Cerebellum (tissue), 4 donors: ENCODE measurements at places on chromosomes 5 and 9.

DNA sequence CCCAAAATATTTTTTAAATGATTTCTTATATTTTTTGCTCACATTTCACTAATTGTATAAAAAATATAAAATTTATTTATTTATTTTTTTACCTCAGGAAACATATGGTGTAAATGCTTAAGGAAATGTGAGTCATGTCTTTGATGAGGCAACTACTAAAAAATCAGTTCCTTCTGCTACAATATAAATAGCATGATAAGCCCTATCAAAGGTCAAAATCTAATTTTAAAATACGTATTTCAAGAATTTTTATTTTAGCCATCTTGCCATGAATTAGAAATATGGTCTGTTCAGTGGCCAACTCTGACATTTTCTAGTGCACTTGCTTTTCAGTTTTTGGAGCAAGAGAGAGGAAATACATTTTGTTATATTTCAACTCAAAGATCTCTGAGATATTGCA lies 50.5 kb downstream of the PDE4D start:
- DNase-seq = no peak

DNA sequence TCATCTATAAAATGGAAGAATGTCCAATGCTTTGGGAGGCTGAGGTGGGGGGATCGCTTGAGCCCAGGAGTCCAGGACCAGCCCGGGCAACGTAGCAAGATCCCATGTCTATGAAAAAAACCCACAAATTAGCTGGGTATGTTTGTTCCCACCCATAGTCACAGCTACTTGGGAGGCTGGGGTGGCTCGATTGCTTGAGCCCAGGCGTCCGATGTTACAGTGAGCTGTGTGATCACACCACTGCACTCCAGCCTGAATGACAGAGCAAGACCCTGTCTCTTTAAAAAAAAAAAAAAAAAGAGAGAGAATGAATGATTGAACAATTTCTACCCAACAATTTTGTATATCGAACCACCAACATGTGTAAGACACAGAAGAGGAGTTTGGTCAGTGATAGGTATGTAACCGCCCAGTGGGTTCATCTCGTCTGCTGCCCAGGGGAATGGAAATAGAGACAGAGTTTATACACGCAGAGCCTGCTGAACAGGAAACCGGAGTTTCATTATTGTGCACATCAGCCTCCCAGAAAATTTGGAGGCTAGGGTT lies 26.2 kb upstream of the ERGIC1 start:
- DNase-seq = no peak

- peak; percentile 9 for DNase-seq
Measured at GRCh38 chr5:141094481-141095262, at the start of gene PCDHB2. Gene PCDHB2, plus strand, starts transcription at chr5:141094615. Its CDS starts 176 bp downstream, at chr5:141094791.

GRCh38 chr9:4572184-4572826 lies 82.0 kb downstream of the SLC1A1 start:
- no peak for DNase-seq

- DNase-seq = no peak
Measured at GRCh38 chr5:158607088-158607487, 492.6 kb downstream of the EBF1 start.

DNA sequence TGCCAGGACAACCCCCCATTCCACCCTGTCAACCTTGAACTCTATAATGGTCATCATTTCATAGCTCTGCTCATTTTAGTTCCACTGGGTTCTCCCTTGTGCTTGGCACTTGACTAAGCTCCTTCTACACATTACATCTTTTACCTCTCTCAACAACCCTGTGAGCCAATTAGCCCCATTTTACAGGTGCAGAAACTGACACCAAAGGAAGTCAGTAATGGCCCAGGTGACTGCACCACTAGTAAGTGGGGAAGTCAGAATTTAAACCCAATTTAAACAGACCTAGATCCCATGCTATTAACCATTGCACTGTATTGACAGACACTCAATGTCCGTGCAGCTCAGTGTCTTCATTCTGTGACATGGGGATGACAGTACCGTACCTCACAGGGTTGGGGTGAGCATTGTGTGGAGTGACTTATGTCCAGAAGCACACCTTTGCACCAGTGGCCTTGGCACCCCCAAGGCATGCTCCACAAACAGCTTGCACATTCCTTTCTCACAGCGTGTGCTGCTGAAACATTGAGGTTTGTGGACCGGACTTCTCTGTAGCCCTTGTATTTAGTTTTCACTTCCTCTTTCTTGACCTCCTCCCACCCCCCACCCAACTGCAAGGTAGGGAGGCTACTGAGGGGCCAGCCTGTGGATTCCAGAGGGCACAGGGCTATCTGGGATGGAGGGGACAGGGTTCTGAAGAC lies 23.1 kb downstream of the IRF1 start:
- DNase-seq = no peak

DNA sequence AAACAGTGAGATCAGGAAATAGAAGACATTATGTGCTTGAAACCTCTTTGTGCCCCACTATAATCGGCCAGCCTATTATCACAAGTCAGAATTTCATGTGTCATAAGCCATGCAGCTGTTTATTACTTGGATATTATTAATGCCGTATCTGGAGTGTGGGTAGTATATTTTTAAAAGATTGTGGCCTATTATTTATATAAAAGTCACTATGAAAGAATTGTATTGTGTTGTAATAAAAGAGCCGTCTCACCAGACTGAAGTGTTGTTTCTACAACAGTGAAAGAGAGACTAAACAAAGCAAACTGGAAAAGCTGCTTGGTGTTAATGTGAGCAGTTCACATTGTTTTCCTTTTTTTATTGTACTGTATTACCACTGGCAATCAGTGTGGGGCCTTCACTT lies 449.1 kb downstream of the PSAT1 start:
- DNase-seq = no peak

- peak; percentile 39 for DNase-seq
Measured at GRCh38 chr9:134378901-134379338, 52.7 kb downstream of the RXRA start.

DNA sequence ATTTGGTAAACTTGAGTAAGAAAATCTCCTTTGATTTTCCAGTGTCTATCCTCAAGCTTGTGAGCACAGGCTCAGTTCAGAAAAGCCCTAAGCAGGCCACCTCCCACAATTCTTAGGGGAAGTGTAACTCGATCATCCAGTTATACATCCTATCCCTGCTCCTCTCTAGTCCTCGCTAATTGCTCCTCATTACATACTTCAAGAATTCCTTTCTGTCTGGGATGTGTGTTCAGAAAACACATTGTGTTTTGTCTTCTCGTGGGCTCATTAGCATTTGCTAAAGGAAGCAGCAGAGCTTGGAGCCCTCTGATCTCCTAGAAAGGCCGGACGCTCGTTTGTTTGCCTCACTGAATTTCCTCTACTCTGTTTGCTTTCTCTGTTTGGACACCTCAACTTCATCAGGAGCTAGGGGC lies 268.2 kb upstream of the RFX3 start:
- DNase-seq = no peak

- no peak for DNase-seq
Measured at GRCh38 chr5:123206618-123207017, 117.6 kb downstream of the PRDM6 start.

DNA sequence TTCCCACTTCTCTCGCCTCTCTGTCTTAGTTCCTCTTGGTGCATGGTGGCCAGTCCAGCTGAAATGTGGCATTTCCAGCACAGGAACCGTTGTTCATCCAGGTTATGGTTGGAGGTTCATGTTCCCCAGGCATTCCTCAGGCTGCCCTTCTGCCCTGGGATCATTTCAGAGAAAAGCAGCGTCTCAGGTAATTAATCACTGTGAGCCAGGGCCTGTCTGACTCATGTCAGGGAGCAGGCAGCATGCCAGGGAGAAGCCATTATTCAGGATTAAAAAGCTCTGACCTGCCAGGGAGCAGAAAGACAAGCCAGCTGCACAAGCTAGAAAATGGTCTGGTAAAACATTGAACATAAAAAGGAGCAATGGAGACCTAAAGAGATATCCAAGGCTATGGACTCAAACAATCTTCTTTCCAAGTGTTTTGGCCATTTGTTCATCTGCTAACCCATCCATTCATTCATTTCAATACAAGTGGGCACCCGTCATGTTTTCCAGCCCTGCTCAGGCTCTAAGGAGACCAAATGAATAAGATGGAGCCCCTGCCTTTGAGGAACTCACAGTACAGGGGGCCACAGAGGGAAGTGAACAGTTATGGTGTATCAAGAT lies 241.4 kb downstream of the DRD1 start:
- no peak for DNase-seq

- DNase-seq = no peak
Measured at GRCh38 chr9:87546704-87547103, 49.0 kb downstream of the DAPK1 start.

GRCh38 chr5:136404616-136405015 lies 39.3 kb upstream of the TRPC7 start:
- no peak for DNase-seq

GRCh38 chr9:75921391-75922127 lies 31.1 kb downstream of the PCSK5 start:
- DNase-seq = no peak

- DNase-seq = no peak
Measured at GRCh38 chr5:38465061-38465460, 91.4 kb downstream of the LIFR start.

- DNase-seq = no peak
Measured at GRCh38 chr5:2194949-2195348, 312.2 kb upstream of the IRX4 start.

GRCh38 chr5:73132759-73133158 lies 12.4 kb downstream of the TMEM171 start:
- no peak for DNase-seq

- DNase-seq = no peak
Measured at GRCh38 chr5:169706071-169706470, 69.0 kb downstream of the DOCK2 start.

- no peak for DNase-seq
Measured at GRCh38 chr9:27496135-27496504, 28.0 kb upstream of the IFNK start.

- DNase-seq = no peak
Measured at GRCh38 chr9:71620746-71621145, 147.6 kb downstream of the CEMIP2 start.

DNA sequence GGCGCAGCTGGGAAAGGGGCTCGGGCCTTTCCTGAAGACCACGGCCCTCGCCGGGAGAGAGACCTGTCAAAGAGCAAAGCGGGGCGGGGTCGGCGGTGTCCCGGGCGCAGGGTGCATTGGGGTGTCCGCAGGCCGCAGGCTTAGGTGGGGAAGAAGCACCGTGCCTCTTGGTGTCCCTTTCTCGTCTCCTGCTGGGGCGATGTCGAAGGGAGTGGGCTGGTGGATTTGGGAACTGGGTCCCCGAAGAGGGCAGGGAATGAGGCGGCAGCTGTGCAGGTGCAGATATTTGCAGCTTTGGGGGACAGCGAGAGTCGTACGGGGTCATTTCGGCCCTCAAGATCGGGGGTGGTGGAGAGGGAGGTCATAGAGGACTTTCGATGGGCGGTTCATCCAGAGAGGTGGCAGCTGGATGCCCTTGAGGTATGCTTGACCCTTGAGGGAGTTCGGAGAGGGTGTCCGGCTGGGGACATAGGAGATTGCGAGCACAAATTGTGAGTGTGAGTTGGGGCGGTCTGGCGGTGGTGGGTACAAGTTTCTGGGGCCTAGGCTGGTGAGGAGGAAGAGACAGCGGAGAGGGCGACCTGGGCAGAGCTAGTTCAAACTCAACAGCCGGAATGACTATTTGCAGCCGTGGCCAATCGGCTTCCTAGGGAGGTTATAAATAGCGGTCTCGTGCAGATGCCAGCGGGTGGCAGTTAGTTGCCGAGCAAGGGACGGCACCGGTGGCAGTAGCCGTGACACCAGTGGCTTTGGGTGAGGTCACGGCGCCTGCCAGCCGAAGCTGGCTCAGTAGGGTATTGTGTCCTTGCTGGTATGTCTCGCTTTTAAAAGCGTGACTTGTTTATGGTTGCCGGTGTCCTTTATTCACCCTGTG lies 601 bp downstream of the NNT start:
- DNase-seq = peak; percentile 62

- DNase-seq = no peak
Measured at GRCh38 chr5:172791726-172792445, 20.9 kb upstream of the DUSP1 start.

GRCh38 chr5:68440651-68441050 lies 225.1 kb downstream of the PIK3R1 start:
- no peak for DNase-seq

- no peak for DNase-seq
Measured at GRCh38 chr5:82358457-82358856, 80.3 kb upstream of the RPS23 start.

GRCh38 chr9:38160613-38161215 lies 91.7 kb upstream of the SHB start:
- DNase-seq = peak; percentile 7
